ENCODE measurements at places on chromosomes 1 and 21. TPM values are rescaled to one million over a fixed set of nuclear protein-coding genes. Genes with fewer than 3 reads are reported as not detected.

The CD1B gene
- not detected for total RNA-seq

The RHD gene
- total RNA-seq, result 0.64 TPM

DNA sequence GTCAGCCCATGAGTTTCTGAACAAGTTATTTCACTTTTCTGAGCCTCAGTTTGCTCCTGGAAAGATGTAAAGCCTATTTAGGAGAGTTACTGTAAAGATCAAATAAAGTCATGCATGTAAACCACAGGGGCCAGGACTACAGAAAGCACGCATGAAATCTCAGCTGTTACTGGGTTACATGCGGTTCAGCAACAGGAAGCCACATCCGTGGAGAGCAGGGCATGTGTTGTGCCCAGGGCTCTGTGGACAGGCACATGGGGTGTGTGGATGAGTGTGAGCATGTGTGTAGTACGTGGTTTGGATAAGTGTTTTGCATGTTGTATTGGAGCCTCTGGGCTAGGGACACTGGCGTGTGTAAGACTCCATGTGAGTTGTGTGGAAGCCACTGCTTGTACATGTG is 2.2 kb upstream of the EPHA2 start:
- no peak for DNase-seq

DNA sequence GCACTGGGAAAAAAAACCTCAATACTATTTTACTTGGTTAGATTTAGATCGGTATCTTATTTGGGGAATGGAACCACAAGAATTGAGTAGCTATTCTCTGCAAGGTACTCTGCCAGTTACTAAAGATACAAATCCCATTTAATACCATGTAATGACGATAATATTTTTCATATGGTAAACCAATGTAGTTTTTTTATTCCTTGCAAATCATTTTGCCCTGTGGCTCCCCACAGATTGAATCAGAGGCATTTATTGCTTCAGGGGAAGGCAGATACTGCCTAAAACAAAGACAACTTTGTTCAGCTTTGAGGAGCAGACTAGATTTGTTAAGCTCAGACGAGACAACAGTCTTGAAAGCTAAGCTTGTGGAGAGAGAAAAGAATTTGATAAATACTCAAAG is 226.7 kb upstream of the RUNX1 start:
- no peak for DNase-seq
